GM13977 (cell line): ENCODE measurements at places on chromosomes 2 and 18.

- DNase-seq, result no peak
These were observed 342.6 kb upstream of the HS6ST1 start for GRCh38 chr2:128661311-128661710.

- no peak for DNase-seq
These were observed 160.9 kb downstream of the DYSF start for GRCh38 chr2:71613953-71614925.

DNA sequence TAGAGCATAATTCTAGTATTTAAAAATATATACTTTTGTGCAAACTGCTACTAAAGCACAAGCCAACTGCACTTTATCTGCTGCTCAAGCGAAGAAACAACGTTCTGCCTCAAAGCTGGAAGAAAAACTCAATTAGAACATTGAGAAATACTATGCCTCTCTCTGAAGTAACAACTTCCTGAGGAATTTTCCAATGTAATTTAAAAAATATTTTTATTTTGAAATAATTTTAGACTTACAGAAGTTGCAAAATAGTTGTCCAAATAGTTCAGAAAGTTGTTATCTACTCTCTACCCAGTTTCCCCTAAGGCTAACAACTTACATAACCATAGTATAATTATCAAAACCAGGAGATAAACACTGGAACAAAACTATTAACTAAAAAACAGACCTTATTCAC is 12.3 kb upstream of the POLI start:
- DNase-seq, result no peak

DNA sequence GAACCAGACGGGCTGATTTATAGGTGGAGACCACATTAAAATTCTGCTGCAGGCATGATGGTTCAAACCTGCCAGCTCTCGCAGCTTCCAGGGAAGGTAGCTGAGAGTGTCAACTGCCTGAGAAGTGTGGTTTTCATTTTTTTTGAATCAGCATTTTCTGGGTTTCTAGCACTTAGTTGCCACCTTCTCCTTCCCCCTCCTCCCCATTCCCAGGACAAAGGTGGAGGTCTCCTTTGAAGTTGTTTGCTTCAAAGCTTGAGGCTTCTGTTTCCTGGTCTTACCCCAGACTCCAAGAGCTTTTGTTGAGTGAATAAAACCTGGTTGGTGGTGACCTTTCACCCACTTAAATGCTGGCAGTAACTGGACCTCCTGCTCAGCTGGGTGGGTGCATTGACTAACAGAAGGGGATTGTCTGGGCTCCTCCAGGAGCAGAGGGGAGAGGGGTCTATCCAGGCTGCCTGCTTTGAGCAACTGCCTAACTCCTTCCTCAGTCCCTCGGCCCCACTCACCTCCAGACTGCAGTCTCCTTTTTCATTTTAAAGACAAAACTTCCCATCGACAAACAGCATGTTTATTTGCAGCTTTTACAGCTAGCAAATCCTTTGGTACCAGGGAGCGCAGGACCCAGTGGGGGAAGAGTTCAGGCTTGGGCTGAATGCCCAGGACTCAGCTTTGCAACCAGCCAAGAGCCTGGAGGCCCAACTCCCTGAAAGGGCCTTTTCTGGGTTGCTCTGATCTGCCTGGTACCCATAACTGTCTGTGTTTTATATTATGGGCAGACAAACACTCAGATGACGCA is 3.5 kb downstream of the RHOB start:
- DNase-seq, result no peak

DNA sequence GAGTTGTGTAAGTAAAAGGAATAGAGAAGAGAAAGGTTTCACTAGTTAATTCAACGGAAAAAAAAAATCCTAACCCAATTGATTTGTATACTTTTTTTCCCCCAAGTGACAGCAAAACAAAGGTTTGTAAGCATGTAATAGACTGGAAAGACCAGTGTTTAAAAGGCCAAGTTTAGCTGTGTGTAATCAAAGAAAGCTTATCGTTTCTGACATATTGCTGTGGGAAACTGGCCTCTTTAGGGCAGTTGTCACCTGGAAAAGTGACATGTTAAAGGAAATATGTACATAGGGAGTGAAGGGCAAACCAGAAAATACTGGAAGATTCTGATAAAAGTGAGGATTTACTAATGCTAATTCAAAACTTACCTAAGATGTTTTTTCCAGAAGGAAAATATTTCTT is 45.9 kb upstream of the EPHA4 start:
- no peak for DNase-seq

- DNase-seq, result no peak
These were observed 332.7 kb upstream of the POU3F3 start for GRCh38 chr2:104521247-104521646.

GRCh38 chr2:36404318-36404717 is 48.7 kb downstream of the CRIM1 start:
- DNase-seq, result no peak

GRCh38 chr2:158917121-158917520 is 51.3 kb upstream of the TANC1 start:
- no peak for DNase-seq

- no peak for DNase-seq
These were observed 3.5 kb downstream of the ESPNL start for GRCh38 chr2:238103465-238104225.

DNA sequence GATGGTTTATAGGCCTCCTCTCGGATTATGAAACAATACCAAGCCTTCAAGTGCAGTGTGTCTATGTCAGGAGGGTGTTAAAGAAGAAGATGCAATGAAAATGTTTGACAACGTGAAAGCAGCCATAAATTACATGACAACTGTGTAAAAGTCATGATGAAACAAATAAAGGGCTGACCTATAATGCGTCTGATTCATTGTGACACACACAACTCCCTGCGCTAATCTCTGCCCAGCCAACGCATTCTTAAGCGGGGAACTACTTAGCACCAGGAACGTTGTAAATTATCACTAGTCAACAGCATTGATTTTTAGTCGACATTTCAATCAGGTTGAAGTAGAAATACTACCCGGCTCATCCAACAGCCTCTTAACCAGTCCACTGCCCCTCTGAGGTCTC is 26.8 kb downstream of the BCL11A start:
- DNase-seq, result no peak

DNA sequence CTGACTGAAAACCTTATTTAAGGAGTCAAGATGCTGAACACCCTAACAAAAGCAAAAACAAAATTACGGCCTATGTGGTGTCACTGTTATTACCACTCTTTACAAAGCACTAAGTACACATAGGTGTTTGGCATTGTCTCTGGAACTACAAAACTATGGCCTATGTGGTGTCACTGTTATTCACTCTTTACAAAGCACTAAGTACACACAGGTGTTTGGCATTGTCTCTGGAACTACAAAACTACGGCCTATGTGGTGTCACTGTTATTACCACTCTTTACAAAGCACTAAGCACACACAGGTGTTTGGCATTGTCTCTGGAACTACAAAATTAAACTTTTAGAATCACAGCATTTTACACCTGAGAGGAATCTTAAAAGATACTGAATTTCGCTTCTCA is 47.4 kb downstream of the SLC35F5 start:
- no peak for DNase-seq

- DNase-seq, result no peak
These were observed 185.3 kb upstream of the MYT1L start for GRCh38 chr2:2516386-2516785.

- DNase-seq, result no peak
These were observed 53.5 kb downstream of the ATL2 start for GRCh38 chr2:38323623-38324022.

DNA sequence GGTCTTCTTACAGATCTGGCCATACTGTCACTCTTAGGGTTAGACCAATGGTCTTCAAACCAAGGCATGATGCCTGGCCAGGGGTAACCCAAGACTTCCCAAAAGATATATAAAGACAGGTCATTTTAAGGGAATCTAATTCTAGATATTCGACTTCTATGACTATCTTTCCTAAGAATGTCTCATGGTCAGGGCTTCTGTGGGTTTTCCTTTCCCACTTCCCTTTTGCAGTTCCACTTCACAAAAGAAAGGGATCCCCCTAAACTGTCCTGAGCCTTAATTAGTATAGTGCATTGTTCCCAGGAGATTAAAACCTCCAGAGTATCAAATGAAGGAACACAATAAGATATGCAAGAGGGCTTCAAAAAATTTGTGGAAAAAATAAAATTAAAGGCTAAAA is 223.6 kb upstream of the SIX2 start:
- no peak for DNase-seq

- DNase-seq, result no peak
These were observed 687.9 kb upstream of the ACVR2A start for GRCh38 chr2:147156970-147157369.

GRCh38 chr2:161122772-161123530 is 37.3 kb upstream of the TANK start:
- no peak for DNase-seq

- DNase-seq, result no peak
These were observed 55.3 kb upstream of the ID2 start for GRCh38 chr2:8626572-8626971.

DNA sequence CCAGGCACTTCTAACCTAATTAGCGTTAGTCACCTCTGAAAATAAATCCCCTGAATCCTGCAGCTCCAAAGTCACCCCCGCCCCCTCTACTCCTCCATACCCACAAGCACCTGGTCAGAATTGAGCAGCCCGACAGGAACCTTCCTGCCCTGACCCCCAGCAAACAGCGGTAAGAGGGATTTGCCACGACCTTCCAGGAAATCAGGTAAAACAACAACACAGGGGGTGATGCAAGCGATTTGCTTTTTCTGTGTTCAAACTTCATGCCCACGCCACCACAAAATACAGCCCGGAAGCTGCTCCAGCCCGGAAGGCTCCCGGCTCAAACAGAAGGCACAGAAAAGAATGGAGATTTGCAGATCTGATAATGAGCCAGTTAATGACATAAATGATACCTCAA is 367.1 kb downstream of the GPD2 start:
- DNase-seq, result no peak

DNA sequence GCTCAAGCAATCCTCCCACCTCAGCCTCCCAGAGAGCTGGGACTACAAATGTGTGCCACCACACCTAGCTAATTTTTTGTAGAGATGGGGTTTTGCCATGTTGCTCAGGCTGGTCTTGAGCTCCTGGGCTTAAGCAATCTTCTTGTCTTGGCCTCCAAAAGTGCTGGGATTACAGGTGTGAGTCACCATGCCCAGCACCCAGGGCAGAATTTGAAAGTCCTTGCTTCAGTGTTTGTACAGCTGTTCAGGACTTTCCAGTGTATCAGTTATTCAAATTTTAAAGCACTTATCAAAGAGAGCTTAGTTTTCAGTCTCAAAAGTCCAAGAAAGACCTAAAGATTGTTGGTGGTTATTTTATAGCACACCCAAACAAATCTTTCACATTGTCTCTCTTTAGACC is 43.6 kb upstream of the VPS54 start:
- DNase-seq, result no peak

DNA sequence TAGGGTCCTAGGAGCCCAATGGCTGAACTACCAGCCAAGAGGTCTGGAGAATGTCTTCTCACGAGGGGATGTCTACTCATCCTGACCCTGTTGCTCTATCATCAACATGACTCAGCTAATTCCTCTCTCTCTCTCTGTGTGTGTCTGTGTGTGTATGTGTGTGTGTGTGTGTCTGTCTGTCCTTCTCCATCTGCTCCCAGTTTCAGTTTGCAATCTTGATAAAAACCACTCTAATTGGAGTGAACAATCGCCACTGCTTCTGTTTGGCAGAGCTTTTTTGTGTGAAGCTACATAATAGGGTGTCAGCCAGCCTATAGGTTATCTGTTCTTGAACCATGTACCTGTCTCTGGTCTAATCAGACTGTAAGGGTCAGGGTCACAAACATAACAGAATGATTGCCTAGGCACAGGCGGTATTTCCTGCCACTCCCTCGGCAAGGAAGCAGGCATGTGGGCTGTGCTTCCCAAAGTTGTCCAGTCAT is 219.8 kb downstream of the SH3BP4 start:
- DNase-seq, result no peak

DNA sequence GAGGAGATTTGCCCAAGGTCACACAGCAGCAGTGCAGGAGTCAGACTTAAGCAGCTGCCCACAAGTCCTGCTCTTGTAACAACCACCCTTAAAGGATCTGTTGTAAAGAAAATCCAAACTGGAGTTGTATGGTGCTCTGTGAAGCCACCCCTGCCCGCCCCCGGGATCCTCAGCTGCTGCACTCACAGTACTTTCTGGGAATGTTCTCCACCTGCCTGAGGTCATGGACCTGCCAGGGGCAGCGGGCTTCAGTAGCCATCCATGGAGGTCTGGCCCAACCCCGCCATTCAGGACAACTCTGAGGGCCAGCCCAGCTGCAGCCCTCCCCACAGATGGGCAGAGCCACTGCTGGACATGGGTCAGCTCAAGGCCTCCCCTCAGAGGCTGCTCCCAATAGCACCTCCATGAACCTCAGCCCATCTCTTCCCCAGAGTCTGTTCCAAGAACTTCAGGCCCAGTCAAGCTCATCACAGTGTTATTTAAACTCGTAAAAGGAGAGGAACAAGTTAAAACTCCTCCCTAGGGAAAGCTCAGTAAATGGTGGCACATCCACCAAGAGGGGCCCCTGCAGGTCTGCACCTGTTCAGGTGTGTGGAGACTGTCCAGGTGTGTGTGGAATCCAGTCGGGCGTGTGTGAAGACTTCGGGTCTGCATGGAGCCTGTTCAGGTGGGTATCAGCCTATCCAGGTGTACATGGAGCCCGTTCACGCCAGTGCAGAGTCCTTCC is 39.4 kb upstream of the GPC1 start:
- DNase-seq, result no peak

- no peak for DNase-seq
These were observed 3.1 kb upstream of the TCF23 start for GRCh38 chr2:27145682-27146081.

GRCh38 chr18:38688416-38688815 is 1122.8 kb upstream of the CELF4 start:
- DNase-seq, result no peak

DNA sequence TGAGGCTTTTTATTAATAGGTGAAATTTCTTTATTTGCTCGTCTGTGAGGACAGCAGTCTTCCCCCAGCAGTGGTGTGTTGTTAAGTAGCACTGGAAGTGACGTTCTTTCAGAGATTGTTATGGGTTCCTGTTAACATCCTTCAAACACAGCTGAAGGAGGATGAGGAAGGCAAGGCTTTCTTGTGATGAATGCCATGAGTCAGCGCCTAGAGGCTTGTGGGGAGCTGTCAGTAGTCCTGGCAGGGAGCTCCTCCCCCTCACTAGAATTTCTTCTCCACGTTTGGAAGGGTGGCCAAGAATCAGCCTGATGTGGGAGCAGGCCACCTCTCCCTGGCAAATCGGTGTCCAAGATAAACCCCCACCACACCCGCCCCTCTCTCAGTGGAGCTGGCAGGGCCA is 113.2 kb downstream of the ARHGEF4 start:
- no peak for DNase-seq

DNA sequence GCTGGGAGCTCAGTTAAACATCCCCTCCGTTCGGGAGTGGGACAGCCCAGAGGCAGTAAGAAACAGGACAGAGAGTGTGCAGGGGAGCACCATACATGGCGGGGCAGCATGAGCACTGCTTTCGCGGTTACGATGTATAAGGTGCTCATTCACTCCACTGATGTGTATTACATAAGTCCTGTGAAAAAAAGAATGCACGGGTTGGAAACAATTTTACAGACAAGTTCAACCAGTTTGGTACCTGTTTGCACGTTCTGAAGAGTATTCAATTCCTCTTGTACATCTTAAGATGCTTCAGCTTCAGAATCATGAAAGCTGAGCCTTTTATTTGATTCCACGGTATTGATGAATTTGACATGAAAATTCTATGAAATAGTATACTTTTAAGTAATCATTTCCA is 97.8 kb upstream of the NETO1 start:
- DNase-seq, result no peak
